Regular cardiac myocyte (primary cell): ENCODE measurements at places on chromosomes 16 and 17. TPM values are rescaled to one million over a fixed set of nuclear protein-coding genes. Genes with fewer than 3 reads are reported as not detected.

Gene EXOC3L1
- under 0.01 and 0.56 TPM in 2 replicates for total RNA-seq

Gene CCDC154
- total RNA-seq: 1.4 TPM in 1 of 2 replicates, not detected in the other

Gene CD300H
- not detected in 2 replicates for total RNA-seq

Gene CDH11
- 332 and 704 TPM in 2 replicates for total RNA-seq

Gene CLEC3A
- total RNA-seq: not detected in 2 replicates
